CD4-positive, alpha-beta memory T cell (primary cell): ENCODE measurements at places on chromosomes 1 and 21. TPM values are rescaled to one million over a fixed set of nuclear protein-coding genes. Genes with fewer than 3 reads are reported as not detected.

DNA sequence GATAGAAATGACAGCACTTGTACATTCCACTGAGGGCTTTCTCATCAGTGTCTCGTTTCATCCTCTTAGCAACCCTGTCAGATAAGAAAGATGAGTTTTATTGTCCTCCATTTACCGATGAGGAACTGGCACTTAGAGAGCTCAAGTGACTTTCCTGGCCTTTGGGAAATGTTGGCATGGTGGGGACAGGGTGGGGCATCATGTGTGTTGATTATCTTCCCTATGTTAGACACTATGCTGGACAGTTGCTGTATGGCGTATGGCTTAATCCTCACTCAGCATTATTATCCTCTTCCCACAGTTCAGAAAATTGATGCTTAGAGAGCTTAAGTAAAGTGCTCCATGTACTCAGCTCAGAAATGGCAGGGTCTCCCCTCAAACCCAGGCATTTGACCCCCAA lies 163.2 kb downstream of the CAMTA1 start:
- no peak for DNase-seq

- DNase-seq = no peak
Observed at GRCh38 chr1:228360533-228361313, 45.9 kb downstream of the TRIM11 start.

DNA sequence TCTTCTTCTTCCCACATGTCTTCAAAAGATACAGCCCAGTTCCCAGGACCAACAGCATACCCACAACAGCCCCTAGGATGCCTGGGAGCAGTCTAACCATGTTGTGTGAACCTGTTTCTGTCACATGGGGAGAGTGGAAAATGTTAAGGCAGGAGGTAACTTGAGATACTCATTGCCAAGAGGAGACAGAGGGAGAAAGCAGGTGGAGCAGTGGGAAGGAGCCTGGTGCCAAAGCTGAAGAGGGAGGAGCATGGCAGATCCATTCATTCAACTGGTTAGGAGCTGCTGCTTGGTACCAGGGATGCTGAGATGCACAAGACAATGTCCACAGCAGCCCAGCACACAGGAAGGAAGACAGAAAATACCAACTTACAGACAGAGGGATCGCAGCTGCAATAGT lies 149.8 kb upstream of the ETV3 start:
- no peak for DNase-seq

GRCh38 chr1:4931486-4931885 lies 277.1 kb downstream of the AJAP1 start:
- no peak for DNase-seq

DNA sequence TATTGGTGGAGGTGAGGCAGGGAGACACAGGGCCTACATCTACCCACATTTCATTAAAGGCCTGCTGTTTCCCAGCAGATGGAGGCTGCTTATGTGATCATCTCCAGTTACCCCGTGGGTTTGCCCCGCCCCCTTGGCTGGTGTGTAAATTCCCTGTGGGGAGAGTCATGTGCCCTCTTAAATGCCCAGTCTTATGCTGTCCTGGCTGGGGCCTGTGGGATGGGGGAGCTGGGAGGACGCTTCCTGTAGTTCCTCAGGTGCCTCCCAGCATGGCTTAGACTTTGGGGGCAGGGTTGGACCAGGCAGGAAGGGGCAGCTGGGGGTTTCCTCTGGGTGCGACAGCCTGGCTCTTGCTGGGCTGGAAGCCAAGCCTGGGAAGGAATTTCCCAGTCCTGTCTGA lies 15.5 kb upstream of the CITED4 start:
- DNase-seq = no peak

DNA sequence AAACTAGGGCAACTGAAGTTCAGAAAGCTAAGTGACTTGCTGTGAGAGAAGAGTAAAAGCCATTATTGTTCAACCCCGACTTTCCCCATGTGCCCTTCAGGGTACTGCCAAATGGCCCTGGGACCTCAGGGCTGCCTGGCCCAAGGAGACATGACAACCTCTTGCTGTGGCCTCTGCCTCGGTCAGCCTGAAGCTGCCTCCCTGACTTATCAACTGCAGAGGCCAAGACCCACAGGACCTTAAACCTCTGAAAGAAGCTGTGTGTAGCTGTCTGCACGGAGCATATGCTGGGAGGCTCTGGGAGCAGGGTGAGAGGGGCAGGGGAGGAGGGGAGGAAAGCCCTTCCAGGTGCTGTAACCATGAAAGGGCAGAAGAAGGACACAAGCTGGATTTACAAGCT lies 35.9 kb downstream of the HMGB4 start:
- no peak for DNase-seq

- DNase-seq = no peak
Observed at GRCh38 chr1:219201656-219202055, 28.0 kb downstream of the LYPLAL1 start.

DNA sequence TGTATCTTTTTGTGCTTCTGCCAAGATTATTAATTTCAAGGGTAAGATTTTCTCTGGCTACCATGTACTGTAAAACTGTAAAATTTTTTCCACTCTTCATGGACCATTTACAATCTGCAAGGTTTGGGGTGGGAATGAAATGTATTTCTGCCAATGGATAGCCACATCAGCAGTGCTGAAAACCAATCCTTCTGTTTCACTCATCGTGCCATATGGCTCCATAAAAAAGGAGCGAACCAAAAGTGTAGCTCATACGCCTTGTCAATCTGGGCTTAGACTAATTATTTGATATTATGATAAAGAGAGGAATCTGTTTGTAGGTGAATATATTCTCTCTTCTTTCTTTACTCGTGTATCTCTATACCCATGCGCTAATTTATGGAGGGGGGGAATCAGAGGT lies 3.0 kb upstream of the SLC44A5 start:
- DNase-seq = no peak

DNA sequence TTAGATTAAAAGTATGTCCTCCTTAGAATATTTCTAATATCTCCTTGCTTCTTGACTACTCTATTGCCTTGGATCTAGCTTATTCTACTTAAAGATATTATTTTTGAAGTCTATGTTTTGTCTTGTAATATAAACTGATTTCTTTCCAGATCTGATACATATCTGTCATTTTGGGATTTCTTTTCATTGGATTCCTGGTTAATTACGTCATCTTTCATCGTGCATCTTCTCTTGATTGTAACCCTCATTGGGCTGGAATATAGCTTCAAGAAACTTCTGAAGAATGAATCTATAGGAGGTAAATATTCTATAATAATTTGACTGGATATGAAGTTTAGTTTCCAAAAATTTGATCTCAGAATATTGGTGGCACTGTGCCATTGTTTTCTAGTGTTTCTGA lies 12.1 kb downstream of the NTMT2 start:
- DNase-seq = no peak

DNA sequence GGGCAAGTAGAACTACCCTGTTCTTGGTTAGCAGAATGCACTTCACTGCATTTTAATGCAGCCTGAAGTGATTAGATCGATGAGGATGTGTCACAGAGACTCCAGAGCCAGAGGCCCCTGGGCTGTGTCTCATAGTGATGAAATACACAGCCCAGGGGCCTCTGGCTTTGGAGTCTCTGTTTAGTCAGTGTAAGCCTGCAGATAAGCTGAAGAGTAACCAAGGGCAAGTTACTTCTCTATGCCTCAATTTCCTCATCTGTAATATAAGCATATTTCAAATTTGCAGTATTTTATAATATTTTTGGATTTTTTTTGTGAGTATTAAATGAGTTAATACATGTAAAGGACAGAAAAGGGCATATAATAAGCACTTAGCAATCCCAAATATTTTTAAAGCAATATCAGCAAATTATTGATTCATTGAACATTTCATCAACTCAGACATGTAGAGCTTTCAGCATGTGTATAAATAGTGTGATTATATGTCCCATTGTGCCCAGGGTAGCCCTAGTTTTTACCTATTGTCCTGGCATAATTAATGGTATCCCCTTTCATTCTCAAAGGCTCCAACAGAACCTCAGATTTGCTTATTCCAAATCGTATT lies 23.6 kb upstream of the APOBEC4 start:
- no peak for DNase-seq

GRCh38 chr1:42142894-42143675 lies 10.1 kb upstream of the GUCA2B start:
- no peak for DNase-seq

GRCh38 chr1:119323216-119323982 lies 45.2 kb upstream of the HAO2 start:
- DNase-seq = no peak

DNA sequence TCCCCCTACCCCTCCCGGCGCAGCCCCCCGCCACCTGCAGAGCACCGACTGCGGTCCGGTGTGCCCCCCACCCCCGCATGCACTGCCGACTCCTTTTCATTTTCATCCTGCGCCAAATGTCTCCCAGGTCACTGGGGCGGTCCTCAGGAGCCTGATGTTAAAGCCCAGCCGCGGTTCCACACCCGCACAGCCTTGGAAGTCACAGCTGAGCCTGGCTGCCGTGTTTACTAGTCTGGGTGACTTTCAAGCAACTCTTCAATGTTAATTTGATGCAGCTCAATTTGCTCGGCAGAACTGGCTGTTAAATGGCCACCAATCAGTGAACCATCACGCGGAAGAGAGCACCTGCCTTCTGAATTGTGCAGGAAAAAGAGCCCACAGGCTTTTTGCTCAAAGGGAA lies 27.2 kb downstream of the THAP3 start:
- DNase-seq = no peak

DNA sequence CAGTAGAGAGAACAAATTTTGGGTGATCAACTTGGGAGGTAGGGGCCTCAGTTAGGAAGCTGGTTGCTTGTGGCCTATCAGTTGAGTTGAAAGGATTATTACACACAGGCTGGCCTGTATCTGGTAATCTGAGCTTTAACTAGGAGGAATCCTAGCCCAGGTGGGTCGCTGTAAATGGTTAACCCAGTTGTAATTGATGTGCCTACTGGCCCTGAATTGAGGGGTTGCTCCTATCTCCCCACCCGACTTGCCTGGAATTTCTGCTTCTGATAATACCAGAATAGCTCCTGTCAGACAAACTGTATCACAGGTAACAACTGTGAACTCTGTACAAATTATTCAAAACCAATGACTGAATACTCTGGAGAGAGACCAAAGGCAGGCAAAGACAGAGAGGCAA lies 210.4 kb upstream of the RUNX1 start:
- DNase-seq = no peak

GRCh38 chr1:219639876-219640577 lies 27.1 kb upstream of the ZC3H11B start:
- no peak for DNase-seq

DNA sequence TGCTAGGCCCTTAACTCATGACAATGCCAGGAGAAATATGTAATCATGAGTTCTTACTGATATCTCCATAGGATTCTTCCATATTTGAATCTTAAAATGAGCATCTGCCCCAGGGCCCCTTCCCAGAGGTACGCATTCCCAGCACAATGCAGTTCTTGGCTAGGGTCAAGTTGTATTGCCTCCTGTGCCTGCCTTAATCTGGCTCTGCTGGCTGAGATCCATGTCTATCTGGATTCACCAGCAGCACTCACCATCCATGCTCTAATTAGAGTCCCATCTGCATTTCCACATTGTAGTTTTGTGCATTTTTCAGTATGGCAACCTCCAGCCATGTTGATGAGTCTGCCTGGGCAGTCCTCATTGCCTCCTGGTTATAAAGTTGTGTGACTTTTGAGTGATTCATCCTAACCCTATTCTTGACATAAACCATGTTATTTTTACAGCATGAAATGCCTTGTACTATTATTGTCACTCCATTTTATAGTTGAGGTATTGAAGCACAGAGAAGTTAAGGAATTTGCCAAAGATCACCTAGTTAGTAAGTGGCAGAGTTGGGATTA lies 55.9 kb downstream of the CAMSAP2 start:
- no peak for DNase-seq

DNA sequence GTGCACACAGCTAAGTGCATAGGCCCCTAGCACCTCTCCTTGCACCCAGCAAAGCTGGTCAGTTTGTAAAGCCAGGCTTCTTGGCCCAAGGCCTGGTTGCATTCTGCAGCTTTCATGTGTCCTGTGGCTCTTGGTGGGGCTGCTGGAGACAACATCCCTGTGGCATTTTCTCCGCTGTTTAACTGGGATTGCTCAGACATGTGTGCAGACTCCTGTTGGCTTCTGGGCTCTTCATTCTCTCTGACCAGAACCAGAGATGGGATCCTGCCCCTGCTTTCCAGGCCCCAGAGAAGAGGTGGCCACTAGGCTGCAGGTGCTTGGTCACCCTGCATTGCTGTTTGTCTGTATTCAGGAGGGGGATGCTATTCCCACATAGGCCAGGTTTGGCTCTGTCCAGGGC lies 50.8 kb downstream of the FAM78B start:
- DNase-seq = no peak

C8A gene
- not detected for total RNA-seq

NTMT2 gene
- not detected for total RNA-seq

OR2T35 gene
- not detected for total RNA-seq

RGS5 gene
- 5.7 TPM for total RNA-seq

LMX1A gene
- total RNA-seq = not detected

F5 gene
- total RNA-seq = 6.1 TPM

FNDC5 gene
- total RNA-seq = not detected

CLDN8 gene
- not detected for total RNA-seq

DDR2 gene
- total RNA-seq = 0.53 TPM

ARHGEF16 gene
- 0.20 TPM for total RNA-seq

ADAMTS4 gene
- 1.4 TPM for total RNA-seq

RSPH1 gene
- total RNA-seq = not detected
